ENCODE measurements at places on chromosomes 2 and 18.

- DNase-seq, result no peak
Measured at GRCh38 chr2:47181176-47181575, 26.1 kb upstream of the STPG4 start.

DNA sequence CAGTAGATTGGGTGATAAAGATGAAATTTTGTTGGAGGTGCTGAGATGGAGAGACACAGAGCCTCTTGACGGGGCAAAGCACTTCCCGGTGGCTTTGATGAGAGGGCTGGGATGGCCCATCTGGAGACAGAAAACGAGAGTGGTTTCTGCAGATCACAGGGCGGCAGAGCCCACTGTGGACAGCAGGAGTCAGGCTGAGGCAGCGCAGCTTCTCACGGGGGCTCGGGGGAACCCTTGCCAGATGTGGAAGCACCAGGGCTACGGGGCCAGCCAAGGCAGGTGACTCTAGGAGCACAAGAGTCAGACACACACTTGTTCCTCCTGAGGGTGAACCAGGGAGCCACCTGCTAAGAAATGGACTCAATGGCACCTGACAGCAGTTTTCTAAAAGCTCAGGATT lies 78.5 kb downstream of the TPO start:
- no peak for DNase-seq

GRCh38 chr2:14998546-14998945 lies 366.0 kb downstream of the LRATD1 start:
- DNase-seq, result no peak

- no peak for DNase-seq
Measured at GRCh38 chr2:125593036-125593435, 1062.9 kb upstream of the GYPC start.

DNA sequence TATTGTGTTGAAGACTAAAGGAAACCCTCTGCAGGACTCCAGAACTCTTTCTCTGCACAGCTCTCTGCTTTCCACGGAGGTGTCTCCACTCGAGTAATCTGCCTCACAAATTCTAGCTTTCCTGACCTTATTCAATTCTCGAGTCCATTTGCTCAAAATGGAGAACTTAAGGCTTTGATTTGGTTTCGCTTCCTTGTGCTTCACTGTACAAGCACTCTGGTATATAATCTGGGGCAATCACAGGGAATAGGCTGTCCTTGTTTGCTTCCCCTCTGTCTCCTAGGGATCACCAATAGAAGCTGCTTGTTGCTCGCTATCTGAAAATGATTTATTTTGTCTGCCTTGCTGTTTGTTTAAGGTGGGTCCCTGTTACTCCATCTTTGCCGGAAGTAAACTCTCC lies 129.1 kb upstream of the DOCK10 start:
- DNase-seq, result no peak

- no peak for DNase-seq
Measured at GRCh38 chr18:60358516-60358915, 14.1 kb downstream of the MC4R start.

DNA sequence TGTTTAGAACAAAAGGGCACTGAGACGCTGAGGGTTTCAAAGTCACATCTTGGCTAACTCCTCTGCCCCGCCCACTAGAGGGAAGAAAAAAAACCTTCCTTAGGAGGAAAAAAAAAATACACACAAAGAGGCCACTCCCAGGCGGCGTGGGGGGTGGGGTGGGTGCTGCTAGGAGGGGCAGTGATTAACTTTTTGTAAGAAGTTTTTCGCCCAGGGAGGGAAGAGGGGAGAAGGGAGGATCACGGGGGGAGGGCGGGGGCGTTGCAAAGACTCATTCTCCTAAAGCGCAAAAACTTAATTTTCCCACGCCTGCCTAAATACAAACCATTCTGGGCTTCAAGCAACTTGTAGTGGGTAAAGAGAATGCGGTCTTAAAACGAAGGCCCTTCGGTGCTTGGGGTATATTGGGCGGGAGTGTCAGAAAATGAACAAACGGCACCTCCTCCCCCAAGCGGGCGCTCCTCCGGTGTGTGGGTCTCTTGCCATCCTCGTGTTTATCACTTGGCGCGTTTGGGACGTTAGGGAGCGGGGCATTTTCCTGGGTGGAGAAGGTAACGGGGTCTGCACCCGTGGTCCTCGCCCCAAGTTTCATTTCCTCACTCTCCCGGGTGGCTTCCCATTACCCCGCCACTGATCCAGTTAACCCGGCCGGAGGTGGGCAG lies 1.7 kb downstream of the CXCR4 start:
- DNase-seq, result peak; percentile 64

DNA sequence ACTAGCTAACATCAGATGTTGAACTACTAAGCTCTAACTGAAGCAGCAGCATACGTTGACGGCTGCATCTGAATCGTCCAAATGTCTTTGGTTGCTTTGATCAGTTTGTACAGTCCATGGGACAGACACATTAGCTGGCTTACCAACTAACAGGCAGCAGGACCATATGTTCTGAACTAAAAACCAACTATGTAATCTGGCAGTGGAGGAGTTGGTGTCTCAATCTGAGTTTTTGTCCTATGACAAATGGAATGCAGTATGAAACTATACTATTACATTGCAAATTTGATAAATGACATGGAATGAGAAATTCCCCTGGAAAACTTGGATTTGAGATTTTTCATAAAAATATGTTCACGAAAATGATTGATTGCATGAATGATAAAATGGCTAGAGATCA lies 79.5 kb downstream of the EPHA4 start:
- no peak for DNase-seq

DNA sequence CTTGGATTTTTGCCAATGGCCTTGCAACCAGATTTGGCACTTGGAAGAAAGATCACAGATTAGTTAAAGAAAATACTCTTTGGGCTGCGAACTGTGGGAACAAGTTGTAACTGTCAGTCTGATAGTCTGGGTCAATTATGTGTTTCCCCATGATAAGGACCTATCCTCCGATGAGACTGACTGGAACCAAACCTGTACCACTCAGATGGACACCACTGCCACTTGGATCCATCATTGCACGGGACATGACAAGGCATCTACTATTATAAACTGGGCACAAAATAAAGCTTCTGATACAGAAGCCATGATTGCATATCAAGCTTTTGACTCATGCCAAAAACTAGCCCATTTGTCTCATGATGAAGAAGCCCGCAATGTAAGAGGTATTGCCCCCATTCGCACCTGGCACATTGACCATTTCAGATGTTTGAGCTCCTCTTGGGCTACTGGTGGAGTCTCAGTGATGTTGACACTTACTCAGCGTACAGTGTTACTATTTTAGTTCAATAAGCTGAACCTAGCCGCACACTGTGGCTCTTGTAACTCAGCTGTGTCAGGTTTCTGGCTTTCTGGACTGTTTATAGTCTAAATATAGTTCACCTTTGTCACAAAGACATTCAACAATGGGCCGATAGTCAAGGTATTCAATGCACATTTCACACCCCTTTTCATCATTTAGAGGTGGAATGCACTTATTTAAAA lies 179.8 kb upstream of the RBBP8 start:
- DNase-seq, result no peak

DNA sequence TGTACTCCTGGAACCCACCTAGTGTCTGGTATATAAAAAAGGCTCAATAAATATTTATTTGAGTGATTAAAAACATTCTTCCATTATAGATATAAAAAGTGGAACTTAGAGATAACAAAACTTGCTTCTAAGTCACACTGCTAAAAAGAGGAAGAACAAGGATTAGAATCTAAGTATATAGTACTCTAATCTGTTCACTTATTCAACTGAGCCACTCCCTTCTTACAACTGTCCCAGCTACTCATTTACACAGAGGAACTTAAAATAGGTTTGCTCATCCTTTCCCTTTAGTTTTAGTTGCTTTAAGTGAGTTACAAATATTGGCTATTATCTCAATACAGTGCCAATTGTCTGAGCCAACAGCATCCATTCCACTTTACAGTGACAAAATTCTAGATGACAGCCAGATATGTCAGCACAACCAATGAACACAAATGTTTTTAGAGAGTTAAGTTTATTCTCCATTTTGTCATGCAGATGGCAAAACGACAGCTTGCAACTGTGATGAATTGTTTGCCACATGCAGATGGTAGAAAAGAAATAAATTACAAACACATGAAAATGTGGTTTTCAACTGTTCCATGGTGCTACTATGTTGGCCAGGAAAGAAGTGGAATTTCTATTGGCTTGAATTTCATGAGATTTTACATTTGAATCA lies 280.7 kb upstream of the ZC3H15 start:
- no peak for DNase-seq
